ENCODE measurements at places on chromosomes 11 and 22.

GRCh38 chr11:64556044-64556720 is 34.8 kb upstream of the SLC22A12 start:
- no peak for DNase-seq

- peak; percentile 81 for DNase-seq
These were observed 2.3 kb downstream of the PTPRCAP start for GRCh38 chr11:67435031-67435726.

- no peak for DNase-seq
These were observed 42.6 kb upstream of the APOA1 start for GRCh38 chr11:116879800-116880625.

GRCh38 chr11:2912498-2912897 is 16.7 kb downstream of the PHLDA2 start:
- no peak for DNase-seq
